ENCODE measurements at places on chromosomes 12 and 14. TPM values are rescaled to one million over a fixed set of nuclear protein-coding genes. Genes with fewer than 3 reads are reported as not detected.

Gene SRRM4
- not detected for total RNA-seq

Gene TMPRSS12
- not detected for total RNA-seq

Gene AKAP5
- 0.31 TPM for total RNA-seq

Gene ANKRD33
- 0.44 TPM for total RNA-seq

Gene SLC2A3
- total RNA-seq: 53.4 TPM

Gene PZP
- not detected for total RNA-seq

Gene PRR4
- total RNA-seq: not detected

Gene SNAPC1
- total RNA-seq: 10.6 TPM

Gene CLEC1A
- 2.4 TPM for total RNA-seq

Gene CCDC38
- not detected for total RNA-seq

Gene ABCC9
- 3.6 TPM for total RNA-seq

Gene ZNF268
- 24.8 TPM for total RNA-seq

Gene ASIC1
- 20.7 TPM for total RNA-seq

Gene C12orf75
- 1.8 TPM for total RNA-seq

Gene APOF
- not detected for total RNA-seq

Gene ZC3H10
- total RNA-seq: 4.0 TPM

Gene NUAK1
- total RNA-seq: 3.7 TPM

Gene PLEKHD1
- not detected for total RNA-seq

Gene GPR84
- not detected for total RNA-seq

Gene CDCA4
- 7.3 TPM for total RNA-seq

Gene USP5
- 48.2 TPM for total RNA-seq

Gene KRT75
- not detected for total RNA-seq

Gene P2RX2
- total RNA-seq: not detected

Gene CLEC6A
- not detected for total RNA-seq

Gene RNASE1
- total RNA-seq: 1.7 TPM

Gene RIPK3
- 2.2 TPM for total RNA-seq

Gene SLC22A17
- 26.1 TPM for total RNA-seq

Gene REP15
- 1.2 TPM for total RNA-seq

Gene KRT82
- total RNA-seq: not detected

Gene CMA1
- not detected for total RNA-seq

Gene GPR68
- 1.1 TPM for total RNA-seq

Gene KRT71
- total RNA-seq: not detected

Gene KTN1
- 90.0 TPM for total RNA-seq

Gene WSCD2
- total RNA-seq: not detected

Gene SOCS2
- total RNA-seq: 45.1 TPM

Gene TAS2R50
- 2.1 TPM for total RNA-seq

Gene TAS2R7
- total RNA-seq: not detected

Gene MIA2
- total RNA-seq: 13.5 TPM

Gene RNASE7
- not detected for total RNA-seq

Gene KRT72
- total RNA-seq: not detected

Gene TSHR
- not detected for total RNA-seq

Gene TM7SF3
- total RNA-seq: 32.6 TPM

Gene TEAD4
- 15.5 TPM for total RNA-seq

Gene RNASE3
- not detected for total RNA-seq

Gene CEBPE
- not detected for total RNA-seq

Measured in cardiac ventricle fibroblast (primary cell).